ENCODE measurements at places on chromosomes 7 and 10.

- DNase-seq = no peak
Measured at GRCh38 chr7:47953822-47954221, 5.6 kb upstream of the PKD1L1 start.

DNA sequence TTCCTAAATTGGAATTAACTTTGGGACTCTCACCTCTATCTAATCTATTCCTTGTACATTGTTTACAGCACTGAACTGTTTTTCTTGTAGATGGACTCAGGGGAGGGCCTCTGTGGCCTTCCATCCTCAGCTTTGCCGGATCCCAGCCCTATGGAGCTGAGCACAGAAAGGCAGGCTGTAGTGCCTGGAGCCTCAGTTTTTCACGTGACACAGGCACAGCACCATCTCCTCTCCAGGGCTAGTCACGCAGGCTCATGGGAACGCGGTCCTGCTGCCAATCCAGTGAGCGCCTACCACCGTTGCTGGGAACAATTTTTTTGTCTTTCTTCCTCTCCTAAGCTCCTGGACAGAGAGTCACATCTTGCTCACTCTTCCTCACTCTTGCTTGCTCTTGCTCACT lies 75.6 kb upstream of the DDC start:
- DNase-seq = no peak

- DNase-seq = no peak
Measured at GRCh38 chr10:129114588-129114987, 352.5 kb upstream of the MGMT start.

DNA sequence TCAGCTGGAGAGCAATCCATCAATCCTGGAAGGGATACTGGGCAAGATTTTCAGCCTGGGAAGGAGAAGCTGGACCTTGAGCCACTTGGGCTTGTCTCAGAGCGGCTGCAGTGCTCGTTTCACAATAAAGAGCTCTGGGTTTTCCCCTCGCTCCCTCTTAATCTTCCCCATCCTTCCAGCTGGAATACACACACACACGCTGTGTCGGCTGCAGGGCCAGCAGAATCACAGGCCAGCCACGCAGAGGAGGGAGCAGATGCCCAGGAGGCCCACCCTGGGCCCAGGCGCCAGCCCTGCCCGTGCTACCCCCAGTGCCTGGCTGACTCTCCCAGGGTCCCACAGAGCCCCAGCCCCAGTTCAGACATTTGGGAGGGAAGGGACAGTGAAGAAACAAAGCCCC lies 255.1 kb downstream of the TNS3 start:
- peak; percentile 52 for DNase-seq

GRCh38 chr7:48154792-48155413 lies 16.4 kb upstream of the ABCA13 start:
- peak; percentile 31 for DNase-seq

Data from neural progenitor cell (in vitro differentiated cells).